ENCODE measurements at places on chromosomes 4 and X.

- DNase-seq, result no peak
These were observed 104.4 kb upstream of the CBR4 start for GRCh38 chr4:169114341-169114974.

DNA sequence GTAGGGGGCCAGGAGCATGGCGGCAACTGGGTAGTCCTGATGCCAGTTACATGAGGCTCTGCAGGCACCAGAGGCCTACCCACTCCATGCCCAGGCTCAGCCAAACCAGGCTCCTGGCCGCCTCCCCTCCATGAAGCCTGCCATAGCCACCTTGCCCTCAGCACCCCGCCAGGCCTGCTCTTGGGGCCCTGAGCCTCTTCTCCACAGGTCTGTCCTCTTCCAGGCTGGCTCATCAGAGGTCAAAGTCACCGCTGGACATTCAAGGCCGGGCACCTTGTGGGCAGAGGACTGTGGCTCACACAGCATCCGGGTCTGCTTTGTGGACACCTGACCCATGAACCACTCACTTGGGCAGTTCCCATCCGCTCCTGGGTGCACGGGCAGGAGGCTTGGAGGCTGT is 60.0 kb upstream of the AFAP1 start:
- no peak for DNase-seq

DNA sequence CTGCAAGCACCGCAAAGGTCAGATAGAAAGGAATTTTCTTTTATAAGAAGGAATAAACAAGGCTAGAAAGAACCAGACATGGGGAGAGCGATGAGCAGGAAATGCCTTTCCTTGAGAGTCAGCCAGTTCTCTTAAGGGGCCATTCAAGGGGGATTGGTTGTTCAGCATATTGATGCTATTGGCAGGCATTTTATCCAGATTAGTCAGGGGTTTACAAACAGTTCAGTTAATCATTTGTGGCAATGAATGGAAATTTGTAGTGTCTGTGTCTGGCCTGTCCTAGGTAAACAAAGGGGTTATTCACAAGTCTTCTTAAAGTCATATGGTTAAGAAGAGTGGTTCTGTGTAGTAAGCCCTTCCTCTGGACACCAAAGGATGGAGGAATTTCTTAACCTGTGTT is 184.7 kb upstream of the FRMPD4 start:
- no peak for DNase-seq

- no peak for DNase-seq
These were observed 4.5 kb downstream of the PRR27 start for GRCh38 chr4:70158576-70158975.

DNA sequence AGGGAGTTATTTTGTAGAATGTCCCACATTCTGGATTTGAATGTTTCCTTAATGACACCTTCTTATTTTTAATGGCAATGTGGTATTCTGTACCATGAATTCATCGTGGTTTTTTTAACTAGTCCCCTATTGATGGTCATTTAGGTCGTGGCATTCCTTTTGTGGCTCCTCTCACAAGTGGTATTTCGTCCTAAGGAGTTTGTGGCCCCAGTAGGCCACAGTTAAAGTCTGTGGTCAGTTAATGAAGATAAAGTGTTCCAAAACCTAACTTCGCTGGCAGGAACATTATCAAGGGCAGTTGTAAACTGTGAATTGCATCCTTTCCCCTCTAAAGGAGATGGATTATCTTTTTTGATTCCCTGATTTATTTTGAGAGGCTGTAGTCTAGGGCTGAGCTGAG is 133.2 kb downstream of the TMEM164 start:
- DNase-seq, result no peak

DNA sequence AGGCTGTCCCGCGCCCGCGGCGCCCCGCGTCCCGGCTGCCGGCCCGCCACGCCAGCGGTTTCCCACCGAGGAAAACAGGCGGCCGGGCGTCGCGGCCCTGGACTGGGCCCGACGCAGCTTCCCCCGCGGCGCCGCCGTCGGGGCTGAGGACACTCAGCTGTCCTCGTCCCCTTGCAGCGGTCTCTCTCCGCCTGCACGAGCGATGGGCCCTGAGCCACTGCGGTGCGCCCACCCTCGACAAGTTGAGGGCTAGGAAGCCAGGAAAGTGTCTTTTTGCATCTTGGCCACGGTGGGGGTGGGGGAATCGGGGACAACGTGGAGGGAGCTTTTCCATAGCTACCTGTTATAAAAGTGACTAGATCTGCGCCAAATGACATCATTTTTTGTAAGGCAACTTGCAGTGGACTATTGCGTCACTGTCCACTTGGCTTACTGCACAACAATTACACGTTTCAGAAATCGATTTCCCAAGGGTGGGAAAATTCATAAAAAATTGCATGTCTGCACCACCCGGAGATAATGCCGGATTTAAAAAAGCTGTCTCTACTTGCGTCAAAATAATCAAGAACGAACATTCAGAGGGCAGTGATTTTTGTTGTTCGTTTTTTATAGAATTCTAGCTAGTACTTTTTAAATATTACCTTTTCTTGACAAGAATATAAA is 1.1 kb downstream of the KLHL15 start:
- DNase-seq, result no peak

GRCh38 chr4:22515145-22515887 is 550 bp downstream of the ADGRA3 start:
- no peak for DNase-seq

- DNase-seq, result no peak
These were observed 46.3 kb downstream of the SPANXD start for GRCh38 chrX:141652286-141652685.

- no peak for DNase-seq
These were observed 59.2 kb downstream of the PTPN13 start for GRCh38 chr4:86653237-86653865.

DNA sequence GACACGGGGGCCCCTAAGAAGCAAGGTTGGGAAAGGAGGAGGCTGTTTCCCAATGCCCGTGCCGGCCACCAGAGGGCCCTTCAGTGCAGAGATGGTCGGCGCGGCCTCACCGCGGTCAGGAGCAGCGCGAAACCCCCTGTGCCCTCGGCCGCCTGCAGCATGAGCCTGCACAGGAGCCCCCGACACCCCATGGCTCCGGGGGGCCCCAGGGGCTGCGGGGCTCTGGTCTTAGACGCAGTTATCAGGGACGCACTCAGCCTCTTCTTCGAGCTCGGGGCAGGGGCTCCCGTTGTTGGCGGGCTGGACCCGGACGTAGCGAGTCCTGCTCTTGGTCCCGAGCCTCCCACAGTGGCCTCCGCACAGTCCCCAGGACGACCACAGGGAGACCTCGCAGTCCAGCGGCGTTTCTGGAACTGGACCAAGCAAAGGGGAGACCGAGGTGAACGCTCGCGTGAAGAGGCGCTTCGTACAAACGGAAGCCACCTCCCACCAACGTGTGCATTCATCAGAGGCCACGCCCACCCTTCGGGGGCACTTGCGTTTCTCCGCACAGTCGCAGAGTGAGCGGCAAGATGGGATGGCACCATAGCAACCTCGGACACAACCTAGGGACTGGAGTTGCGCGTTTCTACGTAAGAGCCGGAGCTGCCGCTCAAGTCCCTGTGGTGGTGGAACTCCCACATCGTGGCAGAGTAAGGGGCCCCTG is 5.0 kb downstream of the SPON2 start:
- DNase-seq, result peak; percentile 23

- DNase-seq, result no peak
These were observed 36.8 kb downstream of the SRPX2 start for GRCh38 chrX:100680756-100681155.

- no peak for DNase-seq
These were observed 13.1 kb upstream of the SULT1B1 start for GRCh38 chr4:69773484-69773883.

Data from smooth muscle cell of the brain vasculature (primary cell).